HS-27A (cell line): ENCODE measurements at places on chromosomes 11 and 22.

GRCh38 chr11:130314184-130314749 is 450 bp downstream of the ZBTB44 start:
- no peak for DNase-seq

- no peak for DNase-seq
Observed at GRCh38 chr11:120108154-120108784, 29.6 kb downstream of the TRIM29 start.

GRCh38 chr11:10813945-10814344 is 5.2 kb upstream of the EIF4G2 start:
- DNase-seq = no peak

DNA sequence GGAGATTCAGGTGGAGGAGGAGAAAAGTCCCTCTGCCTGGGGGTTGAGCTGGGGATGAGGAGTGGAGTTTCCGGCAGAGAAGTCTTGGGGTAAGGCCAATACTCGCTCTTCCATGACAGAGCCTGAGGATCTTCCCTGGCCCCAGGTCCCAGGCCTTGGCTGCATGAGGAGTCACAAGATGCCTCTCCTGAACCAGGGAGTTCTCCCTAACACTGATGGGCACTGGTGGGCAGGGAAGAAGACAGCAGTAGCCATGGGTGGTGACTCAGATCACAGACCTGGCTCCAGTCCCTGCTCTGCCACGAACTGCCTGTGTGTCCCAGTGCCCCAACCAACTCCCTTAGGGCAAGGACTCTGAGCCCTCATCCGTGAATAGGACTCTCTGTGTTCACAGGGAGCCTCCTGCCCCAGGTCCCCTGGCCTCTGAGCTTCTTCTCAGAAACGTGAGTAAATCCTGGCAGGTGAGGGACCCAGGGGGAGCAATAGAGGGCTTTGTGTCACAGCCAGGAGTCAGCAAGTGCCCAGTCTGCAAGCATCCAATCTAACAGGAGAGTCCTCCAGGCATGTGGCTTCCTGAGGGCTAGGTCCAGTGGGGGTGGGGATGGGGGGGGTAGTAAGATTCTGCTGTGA is 45.5 kb upstream of the FTH1 start:
- DNase-seq = no peak

DNA sequence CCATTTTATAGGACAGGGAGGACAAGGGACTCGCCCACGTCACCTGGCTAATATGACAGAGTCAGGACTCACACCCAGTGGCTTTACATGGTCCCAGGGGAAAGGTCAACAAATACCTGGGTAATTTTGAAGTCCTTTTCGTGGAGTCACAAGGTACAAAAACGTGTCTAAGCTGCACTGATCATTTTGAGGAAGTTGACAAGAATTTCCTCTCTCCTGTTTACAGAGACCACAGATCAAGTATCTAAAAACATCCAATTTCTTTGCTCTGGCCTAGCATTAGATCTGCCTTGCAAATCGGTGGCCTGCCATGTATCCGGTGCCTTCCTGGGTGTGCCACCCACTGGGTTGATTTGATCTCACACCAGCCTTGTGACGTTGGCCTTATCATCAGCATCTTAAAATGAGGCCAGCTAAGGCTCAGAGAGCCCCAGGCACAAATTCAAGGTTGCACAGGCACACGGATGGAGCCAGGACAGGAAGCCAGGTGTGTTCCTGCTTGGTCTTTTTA is 17.6 kb downstream of the GDPD5 start:
- no peak for DNase-seq

DNA sequence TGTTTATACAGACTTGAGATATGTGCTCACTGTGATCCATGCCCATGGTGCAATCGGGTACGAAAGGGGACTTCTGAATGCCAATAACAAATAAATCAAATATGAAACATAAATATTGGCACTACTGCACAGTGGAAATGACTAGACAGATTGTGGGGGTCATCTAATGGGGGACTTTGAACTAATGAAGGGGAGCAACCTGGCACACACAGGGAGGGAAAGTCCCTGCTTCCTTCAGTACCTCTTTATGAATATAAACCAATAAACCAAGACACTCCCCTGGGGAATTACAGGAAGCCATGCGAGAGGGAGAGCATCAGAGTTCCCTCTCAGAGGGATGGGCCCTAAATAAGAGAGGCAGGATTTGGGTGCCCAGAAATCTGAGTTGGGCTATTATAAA is 21.1 kb downstream of the MIF start:
- DNase-seq = no peak

DNA sequence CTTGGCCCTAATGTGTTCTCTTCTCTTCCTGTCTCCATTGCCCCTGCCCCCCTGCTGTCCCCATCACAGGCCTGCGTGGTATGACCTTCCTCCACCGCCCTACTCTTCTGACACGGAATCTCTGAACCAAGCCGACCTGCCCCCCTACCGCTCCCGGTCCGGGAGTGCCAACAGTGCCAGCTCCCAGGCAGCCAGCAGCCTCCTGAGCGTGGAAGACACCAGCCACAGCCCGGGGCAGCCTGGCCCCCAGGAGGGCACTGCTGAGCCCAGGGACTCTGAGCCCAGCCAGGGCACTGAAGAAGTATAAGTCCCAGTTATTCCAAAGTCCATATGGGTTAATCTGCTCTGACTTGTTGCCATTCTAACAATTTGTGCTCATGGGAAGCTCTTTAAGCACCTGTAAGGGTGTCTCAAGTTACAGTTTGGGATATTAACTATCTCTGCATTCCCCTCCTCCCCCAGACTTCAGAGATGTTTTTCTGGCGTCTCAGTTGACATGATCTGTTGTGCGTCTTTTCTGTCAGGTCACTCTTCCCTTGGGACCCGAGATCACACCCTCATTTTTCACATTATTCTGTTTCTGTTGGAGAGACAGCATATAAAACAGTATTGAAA is 60.0 kb downstream of the COMMD9 start:
- DNase-seq = no peak

GRCh38 chr11:107385361-107385981 is 72.2 kb downstream of the CWF19L2 start:
- no peak for DNase-seq

DNA sequence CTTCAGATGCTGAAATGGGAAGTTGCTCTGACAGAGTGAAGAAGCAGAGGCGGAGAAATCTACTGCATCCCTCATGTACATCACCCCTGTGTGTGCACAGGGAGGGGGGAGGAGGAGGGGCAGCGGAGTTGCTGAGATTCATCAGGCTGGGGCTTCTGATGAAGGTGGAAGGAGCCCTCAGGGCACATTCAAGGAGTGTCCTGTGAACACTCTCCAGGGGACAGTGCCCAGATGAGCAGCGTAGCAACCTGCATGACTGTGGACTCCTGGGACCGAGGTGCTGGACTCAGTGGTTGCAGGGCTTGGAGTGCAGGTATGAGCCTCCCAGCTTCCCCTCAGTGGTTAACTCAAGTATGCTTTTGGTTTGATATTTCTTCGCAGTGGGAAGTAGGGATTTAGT is 257.8 kb upstream of the B3GAT1 start:
- no peak for DNase-seq

DNA sequence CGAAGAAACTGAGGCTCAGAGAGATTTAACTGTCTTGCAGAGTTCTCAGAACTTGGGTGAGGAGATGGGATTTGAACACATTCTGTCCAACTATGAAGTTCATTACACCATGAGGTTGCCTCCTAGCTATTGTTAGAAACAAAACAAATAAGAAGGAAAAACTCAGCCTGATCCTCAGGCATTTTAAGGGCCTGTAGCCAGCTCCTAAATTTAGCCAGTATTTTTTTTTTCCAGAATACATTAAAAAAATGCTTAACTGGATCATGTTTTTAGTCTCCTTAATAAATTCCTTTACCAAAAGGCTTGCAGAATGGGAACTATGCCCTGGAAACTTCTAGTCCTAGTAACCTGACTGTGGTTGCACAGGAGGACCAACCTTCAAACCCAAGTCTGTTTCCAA is 212.0 kb downstream of the CSNK2A3 start:
- DNase-seq = no peak

GRCh38 chr11:94511932-94512781 is at the start of gene C11orf97:
Gene C11orf97, plus strand, starts transcription at chr11:94512461. Its CDS starts 68 bp downstream, at chr11:94512529.
- no peak for DNase-seq

DNA sequence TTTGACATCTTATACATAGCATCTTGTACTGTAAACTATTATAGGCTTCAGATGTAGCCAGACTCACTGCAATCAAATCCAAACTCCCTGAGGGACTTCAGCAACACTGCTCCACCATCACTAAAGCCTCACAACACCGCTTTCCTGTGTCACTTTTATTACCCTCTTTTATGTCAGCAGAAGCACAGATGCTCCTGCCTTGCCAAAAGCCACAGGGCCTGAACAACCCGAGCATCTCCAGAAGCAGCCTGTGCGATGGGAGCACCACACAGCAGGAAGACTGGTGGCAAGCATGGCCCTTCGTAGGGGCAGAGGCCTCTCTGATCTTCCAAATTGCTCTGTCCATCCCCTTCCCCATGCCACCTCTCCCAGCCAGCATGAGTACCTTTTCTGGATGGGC is 22.9 kb downstream of the TMEM123 start:
- DNase-seq = no peak

DNA sequence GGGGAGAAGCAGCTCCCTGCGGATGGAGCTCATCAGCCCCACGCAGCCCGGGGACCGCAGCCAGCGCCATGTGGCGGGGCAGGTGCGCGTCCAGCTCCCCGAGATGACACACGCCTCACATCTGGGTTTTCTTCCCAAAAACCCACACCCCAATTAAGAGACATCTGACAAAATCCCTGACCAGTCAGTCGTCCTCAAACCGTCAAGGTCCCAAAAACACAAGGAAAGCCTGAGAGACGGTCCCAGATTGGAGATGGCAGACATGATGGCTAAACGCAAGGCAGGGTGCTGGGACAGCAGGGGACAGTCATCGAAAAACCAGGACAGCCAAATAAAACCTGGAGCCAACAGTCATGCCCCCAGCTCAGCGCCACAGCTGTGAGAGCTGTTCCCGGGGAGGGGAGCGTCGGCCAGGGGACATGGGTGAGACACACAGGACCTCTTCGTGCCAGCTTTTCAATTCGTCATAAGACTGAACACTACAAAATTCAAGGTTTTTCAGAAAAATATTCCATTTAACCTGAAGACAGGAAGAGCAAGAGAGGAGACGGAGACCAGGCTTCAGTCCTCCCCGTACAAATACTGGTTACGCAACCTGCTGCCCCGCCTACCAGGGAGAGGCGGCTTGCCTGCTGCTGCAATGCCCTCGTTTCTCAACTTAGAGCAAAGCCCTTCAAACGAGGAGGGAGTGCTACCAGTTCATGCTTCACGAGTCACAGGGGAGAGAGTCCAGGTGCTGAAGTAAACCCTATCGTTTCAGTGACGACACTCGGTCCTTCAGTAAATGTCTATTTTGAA is 10.5 kb downstream of the TOLLIP start:
- no peak for DNase-seq

DNA sequence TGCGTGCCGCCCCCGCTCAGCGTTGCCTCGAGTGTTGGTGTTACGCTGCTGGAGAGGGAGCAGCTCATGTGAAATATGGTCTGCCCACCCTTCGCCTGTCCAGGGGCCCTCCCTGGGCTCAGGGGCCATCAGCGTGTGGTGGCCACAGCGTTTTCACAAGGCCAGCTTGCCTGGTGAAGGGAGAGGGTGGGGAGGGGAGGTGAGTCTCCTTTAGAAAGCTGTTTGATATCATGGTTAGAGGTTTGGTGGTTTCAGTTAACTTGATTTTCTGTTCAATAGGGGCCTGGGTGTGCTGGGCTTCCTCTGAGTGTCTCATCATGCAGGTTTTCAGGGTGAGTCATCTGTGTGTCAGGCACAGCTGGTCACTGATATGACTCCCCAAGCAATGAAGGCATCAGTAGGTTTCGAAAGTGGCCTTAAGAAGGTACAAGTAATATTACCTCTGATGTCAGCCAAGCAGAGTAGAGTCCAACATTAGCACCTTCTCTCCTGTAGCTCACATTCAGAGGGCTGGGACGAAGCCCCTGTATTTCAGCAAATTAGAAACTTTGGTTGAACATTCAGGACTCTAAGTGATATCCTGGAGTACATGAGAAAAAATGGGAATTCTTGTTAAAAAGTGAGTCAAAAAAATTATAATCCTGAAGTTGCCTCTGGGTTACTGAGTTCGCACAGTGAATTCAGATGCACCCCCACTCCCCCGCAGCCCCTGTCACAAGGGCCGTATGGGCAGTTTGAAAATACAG is 172.5 kb downstream of the TBC1D22A start:
- DNase-seq = peak; percentile 71

GRCh38 chr11:36241497-36241896 is 47.7 kb downstream of the COMMD9 start:
- no peak for DNase-seq

- no peak for DNase-seq
Observed at GRCh38 chr11:110453684-110454354, 24.1 kb downstream of the FDX1 start.

- no peak for DNase-seq
Observed at GRCh38 chr11:107731941-107732688, 20.3 kb upstream of the SLN start.

DNA sequence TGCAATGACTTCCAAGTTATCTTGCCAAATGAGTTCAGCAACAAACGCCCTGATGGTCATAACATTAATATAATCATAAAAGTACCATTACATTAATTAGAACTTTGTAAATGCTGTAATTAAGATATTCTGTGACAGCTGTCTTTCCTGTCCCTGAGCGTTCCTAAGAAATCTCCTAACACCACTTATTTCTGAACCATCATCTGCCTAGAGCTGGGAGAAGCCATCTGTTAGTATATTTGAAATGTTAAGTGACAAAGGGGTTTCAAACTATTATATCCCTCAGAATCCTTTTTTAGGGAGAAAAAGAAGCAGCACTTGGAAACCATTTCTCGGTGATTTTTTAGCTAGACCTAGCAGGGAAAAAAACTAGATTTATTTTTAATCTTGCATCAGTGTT is 657.5 kb downstream of the FAM181B start:
- no peak for DNase-seq

DNA sequence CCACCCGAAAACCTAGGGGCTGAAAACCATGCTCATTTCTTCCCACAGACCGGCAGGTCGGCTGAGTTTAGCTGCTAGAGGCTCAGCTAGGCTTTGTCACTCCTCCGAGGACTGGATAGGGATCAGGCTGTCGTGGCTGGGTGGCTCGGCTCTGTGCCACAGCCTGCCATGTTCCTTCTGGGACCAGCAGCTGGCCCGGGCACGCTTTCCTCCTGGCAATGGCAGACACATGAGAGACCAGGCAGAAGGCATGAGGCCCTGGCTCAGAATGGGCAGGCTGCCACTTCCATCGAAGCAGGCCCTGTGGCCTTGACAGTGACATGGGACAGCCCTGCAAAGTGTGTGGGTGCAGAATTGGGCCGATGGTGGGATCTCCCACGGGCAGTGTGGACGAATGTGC is 20.9 kb downstream of the PARVG start:
- no peak for DNase-seq
